ENCODE measurements at places on chromosomes 1 and 21.

DNA sequence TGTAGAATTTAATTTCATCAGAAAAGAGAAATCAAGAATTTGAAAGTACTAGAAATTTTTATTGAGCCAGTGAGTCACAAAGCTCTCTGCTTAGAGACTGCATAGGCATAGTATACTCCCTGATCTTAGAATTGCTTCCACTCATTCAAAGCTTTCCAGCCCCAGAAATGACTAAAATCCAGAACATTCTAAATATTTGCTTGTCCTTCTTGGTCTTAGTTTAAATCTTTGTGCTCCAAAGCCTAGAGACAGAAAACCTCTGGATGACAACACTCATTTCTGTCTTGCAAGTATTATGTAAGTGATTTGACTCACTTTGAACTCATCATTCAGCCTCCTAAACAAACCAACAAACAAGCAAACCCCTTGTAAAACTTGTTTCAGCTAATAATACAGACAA lies 74.2 kb downstream of the PTPRC start:
- no peak for DNase-seq

GRCh38 chr1:36692465-36693160 lies 209.9 kb upstream of the CSF3R start:
- no peak for DNase-seq

- DNase-seq: no peak
Measured at GRCh38 chr21:36030581-36031189, 29.6 kb downstream of the SETD4 start.

DNA sequence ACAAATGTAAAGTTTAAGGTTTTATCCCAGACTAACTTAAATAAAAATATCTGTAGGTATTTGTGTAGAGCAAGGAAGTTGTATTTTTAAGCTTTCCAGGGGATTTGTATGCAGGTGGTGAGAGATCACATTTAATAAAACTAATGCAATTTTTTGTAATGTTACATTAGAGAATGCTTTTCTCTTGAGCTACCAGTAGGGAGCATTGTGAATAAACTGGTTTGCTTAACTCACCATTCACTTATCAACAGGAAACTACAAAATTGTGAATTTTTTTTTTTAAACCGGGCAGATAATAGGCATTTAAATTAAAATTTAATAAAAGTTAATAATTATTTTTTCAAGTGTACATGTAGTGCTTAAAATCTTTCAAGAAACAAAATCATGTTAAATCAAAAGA lies 78.6 kb downstream of the IVNS1ABP start:
- DNase-seq: no peak

Data from urinary bladder (tissue), 4 donors.